Endodermal cell (in vitro differentiated cells): ENCODE measurements at places on chromosomes 3 and 15. TPM values are rescaled to one million over a fixed set of nuclear protein-coding genes. Genes with fewer than 3 reads are reported as not detected.
A peak's percentile ranks its signal among the peaks of the same experiment; 100 is the strongest.

The TLR9 gene
- 0.11 TPM in 1 of 2 replicates, not detected in the other for total RNA-seq

The XCR1 gene
- not detected in 3 replicates for total RNA-seq

The SUSD5 gene
- total RNA-seq = 0.82 to 2.1 TPM (median 1.3 TPM) in 3 replicates

The CEMIP gene
- total RNA-seq = 1.5 and 2.2 TPM in 2 replicates

The MCF2L2 gene
- 86.5 to 205 TPM (median 86.8 TPM) in 3 replicates for total RNA-seq

The BLM gene
- total RNA-seq = 24.6 and 29.6 TPM in 2 replicates

The COL6A5 gene
- 0.02 TPM in 1 of 2 replicates, not detected in the other for total RNA-seq

The INKA1 gene
- total RNA-seq = not detected in 2 replicates

The UROC1 gene
- not detected in 3 replicates for total RNA-seq

The RAB7A gene
- total RNA-seq = 185 and 194 TPM in 2 replicates

The TRH gene
- 0.29 and 0.32 TPM in 2 replicates for total RNA-seq

The EXD1 gene
- total RNA-seq = 0.26 TPM in 1 of 2 replicates, not detected in the other

The NOX5 gene
- total RNA-seq = not detected in 2 replicates

The GNAT1 gene
- 1.2 TPM in 1 of 2 replicates, not detected in the other for total RNA-seq

The CHST13 gene
- total RNA-seq = 3.6 to 6.7 TPM (median 6.1 TPM) in 3 replicates

The NPAP1 gene
- total RNA-seq = 0.14 and 0.29 TPM in 2 replicates

The PLSCR2 gene
- 2.7 and 3.0 TPM in 2 replicates for total RNA-seq

DNA sequence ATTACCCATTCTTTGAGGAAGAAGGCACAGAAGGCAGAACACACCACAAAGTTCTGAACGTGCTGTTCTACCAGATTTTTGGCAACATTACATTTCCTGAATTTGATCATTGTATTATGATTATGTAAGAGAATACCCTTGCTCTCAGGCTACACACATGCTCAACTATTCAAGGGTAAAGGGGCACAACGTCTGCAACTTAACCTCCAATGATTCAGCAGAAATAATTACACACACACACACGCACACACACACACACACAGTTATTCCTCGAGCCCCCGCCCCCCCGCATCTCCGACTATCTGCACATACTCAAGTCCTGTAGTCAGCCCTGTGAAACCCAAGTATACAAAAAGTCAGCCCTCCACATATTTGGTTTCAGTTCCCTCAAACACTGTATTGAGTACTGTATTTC is 26.8 kb downstream of the RPN1 start:
- DNase-seq = no peak

DNA sequence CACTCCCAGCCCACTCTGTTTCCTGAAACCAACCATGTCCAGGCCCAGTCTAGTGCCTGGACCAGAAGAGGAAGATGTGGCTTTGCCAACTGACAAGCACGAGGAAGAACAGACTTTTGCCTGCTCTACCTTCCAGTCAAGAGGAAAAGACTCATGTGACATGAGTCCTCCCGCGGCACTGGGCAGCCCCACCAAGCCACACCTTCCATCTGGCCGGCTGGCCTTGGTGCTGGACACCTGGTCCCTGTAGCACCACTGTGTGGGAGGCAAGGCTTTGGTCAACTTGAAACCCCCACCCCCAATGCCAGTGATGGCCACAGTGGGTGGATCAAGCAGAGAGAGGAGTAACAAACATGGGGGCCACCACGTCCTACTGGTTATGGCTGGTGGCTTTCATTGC is 12.5 kb downstream of the CHDH start:
- peak; percentile 31 for DNase-seq

- peak; percentile 79 for DNase-seq
Measured at GRCh38 chr15:45112591-45113379, 1.2 kb downstream of the DUOX2 start.

DNA sequence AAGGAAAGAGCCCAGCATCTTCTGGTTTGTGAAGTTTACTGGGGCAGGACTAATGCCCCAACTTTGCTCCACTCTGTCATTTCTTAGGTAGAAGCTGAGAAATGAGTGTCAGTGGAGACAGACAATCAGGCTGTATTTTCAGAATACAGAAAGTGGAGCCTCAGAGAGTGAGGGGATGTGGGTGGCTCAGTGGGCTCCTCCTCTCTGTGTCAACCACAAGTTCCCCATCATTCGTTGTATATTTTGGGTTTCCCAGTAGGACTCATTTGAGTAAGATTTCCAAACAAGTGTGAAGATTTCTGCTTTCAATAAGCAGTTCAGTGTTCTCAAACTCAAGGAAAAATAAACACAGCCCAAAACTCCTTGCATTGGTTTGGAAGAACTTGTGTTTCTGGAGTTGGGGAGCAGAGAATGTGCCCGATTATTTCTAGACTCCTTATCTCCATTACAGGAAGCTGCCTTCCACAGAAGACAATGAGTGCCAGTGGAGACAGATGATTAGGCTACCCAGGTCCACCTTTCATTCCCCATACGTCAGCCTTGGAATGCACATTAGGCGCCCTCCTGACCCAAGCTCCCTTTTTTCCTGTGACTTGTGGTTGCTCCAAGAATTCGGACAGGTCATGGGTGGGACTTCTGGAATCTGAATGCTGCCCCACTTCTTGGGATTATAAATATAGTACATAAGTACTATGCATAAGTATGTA is 792.1 kb upstream of the LMCD1 start:
- no peak for DNase-seq

GRCh38 chr3:40249168-40249567 is 60.3 kb upstream of the EIF1B start:
- DNase-seq = peak; percentile 5

DNA sequence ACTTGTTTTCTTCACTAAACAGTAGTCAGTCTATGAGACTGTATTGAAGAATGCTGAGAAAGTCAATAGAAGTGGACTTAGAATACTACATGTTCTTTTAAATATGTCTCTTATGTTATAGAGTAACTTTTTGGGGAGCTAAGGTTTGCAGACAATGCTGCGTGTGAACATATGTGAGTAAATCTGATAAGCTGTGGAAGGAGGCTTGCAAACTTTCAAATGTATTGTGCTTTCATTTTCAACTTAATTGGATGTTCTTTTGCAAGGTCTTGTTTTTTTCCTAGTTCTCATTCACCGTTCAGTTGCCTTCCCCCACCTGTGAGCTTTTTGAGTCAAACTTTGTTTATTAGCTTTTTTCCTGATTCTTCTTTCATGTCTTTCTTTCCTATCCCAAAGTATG is 176.2 kb downstream of the LPP start:
- no peak for DNase-seq

GRCh38 chr3:43022121-43022520 is 43.0 kb downstream of the GASK1A start:
- DNase-seq = no peak

DNA sequence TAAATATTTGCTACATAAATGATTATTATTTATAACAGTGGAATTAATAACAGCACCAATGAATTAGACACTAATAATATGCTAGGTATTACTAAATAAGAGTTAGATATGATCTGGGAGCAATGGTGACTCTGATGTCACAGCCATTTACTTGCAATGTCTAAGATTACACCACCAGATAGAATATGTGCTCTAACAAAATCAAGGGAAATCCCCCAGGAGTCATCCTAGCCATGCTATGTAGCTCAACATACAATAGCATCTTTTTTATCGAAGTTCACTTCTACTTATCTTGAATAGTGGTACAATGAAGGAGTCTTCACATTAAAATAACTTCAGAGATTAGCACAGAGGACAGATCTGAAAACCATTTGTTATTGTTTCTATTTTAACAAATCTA is 154.0 kb downstream of the FMN1 start:
- no peak for DNase-seq

GRCh38 chr3:112814266-112814665 is 32.4 kb downstream of the CD200R1L start:
- DNase-seq = no peak

GRCh38 chr15:49620199-49620598 is 419 bp downstream of the FAM227B start:
- no peak for DNase-seq

GRCh38 chr3:112958811-112959560 is 15.9 kb downstream of the CD200R1 start:
- no peak for DNase-seq

GRCh38 chr3:115713284-115713683 is 90.0 kb downstream of the GAP43 start:
- no peak for DNase-seq

DNA sequence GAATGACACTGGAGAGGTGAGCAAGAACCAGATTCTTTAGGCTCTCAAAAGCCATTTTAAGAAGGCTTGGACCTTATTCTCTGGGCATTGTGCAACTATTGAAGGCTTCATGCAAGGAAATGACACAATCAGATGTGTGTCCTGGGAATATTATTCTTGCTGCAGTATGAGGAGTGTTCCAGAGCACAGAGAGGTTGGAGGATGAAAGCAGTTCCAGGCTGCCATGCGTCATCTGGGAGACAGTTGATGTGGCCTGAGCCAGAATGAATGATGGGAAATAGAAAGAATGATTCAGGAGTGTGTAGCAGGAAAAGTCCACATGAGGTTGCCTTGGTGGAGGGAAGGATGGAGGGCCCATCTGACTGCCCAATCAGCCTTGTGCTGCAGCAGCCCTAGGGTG is 123.1 kb downstream of the CHCHD6 start:
- DNase-seq = no peak

GRCh38 chr3:183541738-183542137 is 13.8 kb downstream of the KLHL6 start:
- no peak for DNase-seq

DNA sequence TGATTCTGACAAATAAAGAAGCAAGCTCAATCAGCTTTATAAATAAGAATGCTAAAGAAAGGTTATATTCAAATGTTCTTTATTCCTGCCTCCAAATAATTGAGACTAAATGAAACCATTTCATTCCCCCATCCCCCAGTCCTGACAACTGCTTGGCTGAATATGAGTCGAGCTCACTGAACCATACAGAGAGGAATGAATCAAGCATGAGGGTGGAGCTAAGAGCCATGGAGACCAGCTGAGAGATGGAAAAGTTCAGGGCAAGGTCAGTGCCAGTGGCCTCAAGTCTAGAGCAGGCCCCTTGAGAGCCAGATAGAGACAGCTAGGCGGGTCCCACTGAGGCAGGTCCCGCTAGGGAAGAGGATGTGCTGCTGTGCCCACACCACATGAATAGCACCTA is 188.7 kb upstream of the EIF1B start:
- DNase-seq = no peak

GRCh38 chr15:96340348-96340597 is 9.8 kb downstream of the NR2F2 start:
- no peak for DNase-seq

GRCh38 chr3:143311096-143311495 is 191.5 kb downstream of the CHST2 start:
- no peak for DNase-seq

GRCh38 chr3:157491136-157491535 is 12.1 kb downstream of the VEPH1 start:
- no peak for DNase-seq

DNA sequence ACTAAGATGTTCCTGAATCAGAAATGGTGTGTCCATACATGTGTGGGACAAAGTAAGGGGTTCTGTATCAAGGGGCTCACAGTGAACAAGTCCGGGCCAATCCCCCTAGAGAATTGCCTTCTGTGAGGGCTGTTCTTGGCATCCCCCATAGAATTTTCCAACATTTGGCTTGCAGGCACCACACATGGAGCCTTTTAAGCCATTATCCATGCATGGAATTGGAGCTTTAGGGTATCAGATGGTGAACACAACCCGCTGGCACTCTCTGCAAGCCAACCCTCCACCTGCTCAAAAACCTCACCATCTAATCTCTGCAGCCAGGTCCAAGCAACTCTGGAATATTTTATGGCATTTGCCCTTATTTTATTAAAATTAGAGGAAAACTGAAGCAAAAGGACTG is 278.7 kb downstream of the ERC2 start:
- DNase-seq = no peak

DNA sequence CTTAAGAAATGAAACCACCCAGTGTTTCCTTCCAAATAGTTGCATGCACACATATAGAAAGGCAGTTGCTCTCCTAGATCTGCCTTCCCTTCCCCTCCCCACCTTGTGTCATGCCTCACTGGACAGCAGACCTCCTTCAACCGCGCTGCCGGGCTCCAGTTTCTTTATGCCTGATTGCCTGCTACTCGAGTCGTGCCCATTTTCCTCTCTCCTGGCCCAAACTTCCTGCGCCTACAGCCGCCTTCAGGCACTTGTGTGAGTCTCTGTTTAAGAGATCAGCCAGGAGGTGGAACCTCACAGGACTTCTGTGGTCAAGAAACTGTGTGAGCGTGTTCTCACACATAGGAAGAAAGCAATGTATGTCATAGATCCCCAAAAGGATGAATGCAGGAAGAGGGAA is 8.8 kb upstream of the FAM107A start:
- DNase-seq = no peak

- no peak for DNase-seq
Measured at GRCh38 chr3:149224736-149225594, 3.3 kb upstream of the CP start.

DNA sequence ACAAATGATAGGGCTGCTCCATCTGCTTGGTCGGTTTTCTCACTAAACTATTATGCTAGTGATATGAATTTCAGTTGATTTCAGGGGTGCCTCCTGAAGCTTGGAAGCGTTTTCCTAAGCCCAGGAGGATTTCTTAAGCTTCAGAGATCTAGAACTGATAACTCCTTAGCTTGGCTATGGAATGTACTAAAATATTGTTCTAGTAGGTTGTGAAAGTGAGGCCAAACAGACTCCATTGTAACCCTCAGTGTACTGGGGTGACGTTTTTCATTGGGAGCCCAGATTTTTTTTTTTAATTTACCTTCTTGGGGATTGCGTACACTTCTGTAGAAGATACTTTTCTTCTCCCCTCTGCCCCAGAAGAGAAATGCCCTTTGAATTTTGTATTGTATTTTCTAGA is 17.0 kb upstream of the ST3GAL6 start:
- no peak for DNase-seq

- peak; percentile 39 for DNase-seq
Measured at GRCh38 chr3:128505771-128506170, 12.8 kb upstream of the GATA2 start.

- no peak for DNase-seq
Measured at GRCh38 chr3:115363071-115363470, 216.0 kb upstream of the ZBTB20 start.

DNA sequence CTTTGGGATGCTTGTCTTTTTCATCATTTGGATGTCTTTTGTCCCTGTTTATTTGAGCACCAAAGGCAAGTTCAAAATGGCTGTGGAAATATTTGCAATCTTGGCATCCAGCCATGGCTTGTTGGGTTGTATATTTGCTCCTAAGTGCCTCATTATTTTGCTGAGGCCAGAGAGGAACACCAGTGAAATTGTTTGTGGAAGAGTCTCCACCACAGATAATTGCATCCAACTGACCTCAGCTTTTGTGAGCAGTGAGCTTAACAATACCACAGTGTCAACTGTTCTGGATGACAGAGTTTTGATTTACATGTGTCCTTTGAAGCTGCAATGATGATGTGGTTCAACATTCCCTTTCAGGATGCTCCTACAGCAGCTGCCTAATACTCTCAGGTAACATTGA is 83.0 kb upstream of the KCNAB1 start:
- DNase-seq = no peak

DNA sequence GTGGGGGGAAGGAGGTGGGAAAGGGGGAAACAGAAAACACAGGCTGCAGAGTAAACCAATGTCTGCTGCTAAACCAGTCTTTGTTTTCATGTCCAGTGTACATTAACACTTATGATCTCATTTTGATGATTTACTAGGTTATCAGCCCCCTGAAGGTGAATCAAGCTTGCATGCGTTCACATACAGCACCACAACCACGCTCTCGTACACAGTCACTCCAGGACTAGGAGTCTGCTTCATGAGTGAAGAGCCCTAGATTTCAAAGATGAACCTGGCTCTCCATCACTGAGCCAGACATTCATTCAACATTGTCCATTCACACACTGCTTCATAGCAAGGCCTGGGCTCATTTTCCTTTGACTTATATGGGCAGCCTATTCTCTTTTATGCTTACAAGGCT is 51.7 kb upstream of the TRIM59 start:
- DNase-seq = no peak

GRCh38 chr3:14143271-14144225 is 18.7 kb downstream of the TMEM43 start:
- DNase-seq = peak; percentile 68

GRCh38 chr3:47482366-47482765 is 6.6 kb upstream of the SCAP start:
- DNase-seq = peak; percentile 60
